ENCODE measurements at places on chromosomes 1 and 21.

GRCh38 chr1:185500001-185500626 is 183.1 kb upstream of the IVNS1ABP start:
- peak; percentile 94 for DNase-seq

DNA sequence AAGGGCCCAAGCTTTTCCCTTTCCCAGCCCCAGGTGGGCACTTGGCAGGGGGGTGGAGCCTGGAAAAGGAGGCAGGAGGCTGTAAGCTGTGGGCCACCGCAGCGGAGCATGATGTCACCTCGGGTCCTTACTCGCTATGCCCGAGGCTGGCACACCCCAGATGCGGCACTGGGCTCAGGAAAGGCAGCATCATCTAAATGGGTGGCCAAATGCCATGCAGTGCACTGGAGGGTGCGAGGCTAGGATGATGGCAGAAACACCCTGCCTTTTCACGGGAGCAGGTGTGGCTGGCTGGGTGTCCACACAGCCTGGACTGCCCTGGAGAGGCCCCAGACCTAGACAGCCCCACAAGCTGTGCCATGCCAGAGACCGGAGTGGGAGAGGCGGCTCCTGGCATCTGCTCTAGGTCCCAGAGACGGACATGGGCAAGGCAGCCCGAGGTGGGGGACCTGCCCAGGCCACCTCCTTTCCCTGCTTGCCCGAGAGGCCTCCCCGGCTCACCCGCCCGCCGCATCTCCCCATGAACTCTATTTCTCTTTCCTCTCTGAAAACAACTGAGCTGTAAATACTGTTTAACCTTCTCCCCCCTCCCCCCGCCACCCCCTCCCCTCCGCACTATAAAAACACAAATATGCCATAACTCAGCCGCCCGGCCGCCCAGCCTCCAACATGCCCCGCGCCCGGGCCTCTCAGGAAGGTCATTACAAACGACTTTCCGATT is 124.7 kb downstream of the CASZ1 start:
- DNase-seq: no peak

DNA sequence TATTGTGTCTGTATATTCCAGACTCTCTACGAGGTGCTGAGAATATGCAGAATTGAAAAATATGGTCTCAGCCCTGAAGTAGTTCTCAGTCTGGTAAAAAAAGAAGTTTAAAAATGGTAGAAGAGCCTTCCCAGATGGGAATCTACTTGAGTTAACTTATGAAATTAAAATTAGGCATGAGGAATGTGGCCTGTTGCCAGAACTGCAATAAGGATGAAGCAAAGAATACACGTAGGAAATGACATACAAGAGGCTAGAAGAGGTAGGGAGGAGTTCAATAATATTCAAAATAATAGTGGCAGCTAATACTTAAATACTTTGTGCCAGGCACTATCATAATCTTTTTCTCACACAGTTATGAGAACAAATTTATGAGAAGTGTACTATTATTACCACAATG is 6.3 kb downstream of the ASPM start:
- DNase-seq: peak; percentile 53

DNA sequence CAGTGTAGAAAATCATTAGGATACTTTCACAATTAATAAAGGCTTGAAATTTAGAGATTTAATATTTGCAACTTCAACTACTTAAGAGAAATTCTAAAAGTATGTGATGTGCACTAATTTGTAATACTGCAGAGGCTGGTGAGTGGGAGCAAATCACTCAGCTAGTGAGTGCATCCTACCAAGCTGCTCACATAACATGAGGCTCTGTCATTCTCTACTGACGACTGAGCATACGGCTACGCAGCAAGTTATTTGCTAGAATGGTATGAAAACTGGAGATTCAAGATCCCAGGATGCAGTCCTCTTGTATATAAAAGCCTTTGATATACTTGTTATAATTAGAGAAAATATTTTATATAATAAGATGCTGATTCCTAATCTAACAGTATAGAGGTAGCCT is 90.1 kb downstream of the ATP1B1 start:
- DNase-seq: no peak

- DNase-seq: no peak
These were observed 23.4 kb upstream of the MEF2D start for GRCh38 chr1:156523801-156524480.

- DNase-seq: no peak
These were observed 62.9 kb upstream of the SELENON start for GRCh38 chr1:25737130-25737529.

DNA sequence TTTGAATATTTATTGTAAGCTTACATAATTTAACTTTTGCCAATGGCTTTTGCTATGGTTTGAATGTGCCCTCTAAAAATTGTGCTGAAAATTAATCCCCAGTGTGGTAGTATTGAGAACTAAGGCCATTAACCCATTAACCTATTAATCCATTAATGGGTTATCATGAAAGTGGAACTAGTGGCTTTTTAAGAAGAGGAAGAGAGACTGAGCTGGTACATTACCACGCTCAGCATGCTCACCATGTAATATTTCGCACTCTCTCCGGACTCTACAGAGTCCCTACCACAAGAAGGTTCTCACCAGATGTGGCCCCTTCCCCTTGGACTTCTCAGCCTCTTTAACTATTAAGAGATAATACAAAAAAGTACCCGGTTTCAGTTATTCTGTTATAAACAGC is 164.4 kb upstream of the ZRANB2 start:
- no peak for DNase-seq

DNA sequence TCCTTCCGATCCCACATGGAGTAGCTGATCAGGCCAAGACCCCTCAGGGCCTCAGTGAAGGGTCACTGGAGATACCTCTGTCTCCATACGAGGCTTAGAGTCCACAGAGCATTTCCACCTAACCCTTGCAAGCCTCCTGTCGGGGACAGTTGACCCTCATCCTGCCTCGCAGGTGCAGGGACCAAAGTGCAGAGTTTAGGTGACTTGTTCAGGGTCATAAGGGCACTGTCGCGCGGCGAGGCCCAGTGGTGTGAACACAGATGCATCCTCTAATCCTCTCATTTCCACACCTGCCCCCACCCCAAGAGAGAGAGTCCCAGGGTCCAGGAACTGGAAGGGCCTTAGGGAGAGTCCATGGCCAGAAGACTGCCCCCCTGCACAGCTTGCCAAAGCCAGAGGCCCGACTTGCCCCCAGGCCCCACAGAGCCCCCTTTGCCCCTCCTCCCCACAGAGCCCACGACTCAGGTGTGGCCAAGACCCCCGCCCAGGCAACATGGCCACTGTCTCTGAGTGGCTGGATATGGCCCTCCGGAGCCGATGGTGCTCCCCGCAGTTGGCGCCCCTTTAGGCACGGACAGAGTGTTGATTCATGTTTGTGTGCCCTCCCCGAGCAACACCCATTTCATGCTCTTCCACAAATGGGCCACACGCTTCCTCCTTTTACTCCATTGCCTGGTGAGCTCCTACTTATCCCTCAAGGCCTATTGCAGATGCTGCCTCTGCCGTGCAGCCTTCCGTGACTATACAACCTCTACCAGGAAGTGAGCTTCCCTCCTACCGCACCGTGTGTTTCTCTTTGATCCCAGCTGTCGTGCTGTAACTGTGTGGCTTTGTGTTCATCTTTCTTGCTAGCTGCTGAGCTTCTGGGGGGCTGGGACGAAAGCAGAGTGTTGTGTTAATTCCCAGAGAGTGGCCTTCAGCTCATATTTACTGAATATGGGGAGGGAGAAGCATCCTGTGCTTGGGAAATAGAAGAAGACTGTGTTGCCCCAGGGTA is 1.7 kb downstream of the TRPM2 start:
- DNase-seq: no peak

GRCh38 chr1:236489710-236490377 is 33.9 kb upstream of the LGALS8 start:
- peak; percentile 60 for DNase-seq
